ENCODE measurements at places on chromosomes 13 and 19.

- DNase-seq = no peak
Observed at GRCh38 chr19:32372726-32373517, 27.5 kb downstream of the ZNF507 start.

- DNase-seq = no peak
Observed at GRCh38 chr19:57004418-57004817, 115.4 kb upstream of the USP29 start.

DNA sequence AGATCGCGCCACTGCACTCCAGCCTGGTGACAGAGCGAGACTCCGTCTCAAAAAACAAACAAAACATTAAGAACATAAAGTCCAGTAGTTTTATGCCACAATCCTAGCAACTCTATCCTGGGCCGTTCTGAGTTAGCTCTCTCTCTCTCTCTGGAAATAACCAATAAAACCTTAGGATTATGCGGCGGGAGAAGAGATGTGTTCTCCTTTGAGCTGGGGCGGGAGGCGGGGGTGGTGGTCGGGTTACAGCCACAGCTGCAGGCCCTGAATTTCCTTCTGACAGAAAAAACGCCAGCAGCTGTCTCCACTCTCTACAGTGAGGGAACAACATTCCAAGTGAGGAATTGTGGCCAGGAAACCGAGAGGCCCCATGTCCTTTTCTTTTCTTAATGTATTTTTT is 9.1 kb upstream of the PNMA8A start:
- DNase-seq = peak; percentile 90

DNA sequence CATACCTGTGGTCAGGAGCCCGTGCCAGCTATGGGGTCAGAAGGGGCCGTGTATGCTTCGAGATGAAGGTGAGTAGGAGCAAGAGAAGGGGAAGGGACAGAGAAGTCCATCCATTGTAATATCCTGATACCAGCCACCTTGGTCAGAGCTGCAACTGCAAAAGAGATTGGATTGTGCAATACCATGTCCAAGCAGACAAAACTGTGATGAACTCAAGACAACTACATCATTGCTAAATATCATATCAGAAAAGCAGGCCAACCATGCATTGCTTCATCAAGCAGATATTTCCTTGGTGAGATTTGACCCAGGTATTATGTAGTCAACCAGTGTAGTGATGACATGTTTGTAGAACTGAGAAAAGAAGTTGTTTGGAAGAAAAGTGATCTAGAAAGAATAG is 12.1 kb downstream of the HNRNPUL1 start:
- no peak for DNase-seq

- DNase-seq = no peak
Observed at GRCh38 chr19:40366697-40367561, 18.4 kb downstream of the PLD3 start.

DNA sequence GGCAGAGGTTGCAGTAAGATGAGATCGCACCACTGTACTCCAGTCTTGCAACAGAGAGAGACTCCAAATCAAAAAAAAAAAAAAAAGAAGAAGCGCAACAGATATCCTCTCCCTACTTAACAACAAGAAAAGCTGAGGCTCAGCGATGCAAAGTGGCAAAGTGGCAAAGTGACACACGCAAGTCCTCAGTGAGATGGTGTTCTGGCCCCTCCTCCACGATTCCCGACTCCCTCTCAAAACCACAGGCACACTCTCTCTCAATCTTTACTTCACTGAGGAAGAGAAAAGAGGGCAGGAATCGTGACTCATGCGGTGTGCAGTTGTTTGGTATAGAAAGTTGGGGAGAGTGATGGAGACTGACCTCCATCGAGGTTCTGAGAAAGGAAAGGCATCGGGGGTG is 12.6 kb downstream of the FFAR2 start:
- no peak for DNase-seq

DNA sequence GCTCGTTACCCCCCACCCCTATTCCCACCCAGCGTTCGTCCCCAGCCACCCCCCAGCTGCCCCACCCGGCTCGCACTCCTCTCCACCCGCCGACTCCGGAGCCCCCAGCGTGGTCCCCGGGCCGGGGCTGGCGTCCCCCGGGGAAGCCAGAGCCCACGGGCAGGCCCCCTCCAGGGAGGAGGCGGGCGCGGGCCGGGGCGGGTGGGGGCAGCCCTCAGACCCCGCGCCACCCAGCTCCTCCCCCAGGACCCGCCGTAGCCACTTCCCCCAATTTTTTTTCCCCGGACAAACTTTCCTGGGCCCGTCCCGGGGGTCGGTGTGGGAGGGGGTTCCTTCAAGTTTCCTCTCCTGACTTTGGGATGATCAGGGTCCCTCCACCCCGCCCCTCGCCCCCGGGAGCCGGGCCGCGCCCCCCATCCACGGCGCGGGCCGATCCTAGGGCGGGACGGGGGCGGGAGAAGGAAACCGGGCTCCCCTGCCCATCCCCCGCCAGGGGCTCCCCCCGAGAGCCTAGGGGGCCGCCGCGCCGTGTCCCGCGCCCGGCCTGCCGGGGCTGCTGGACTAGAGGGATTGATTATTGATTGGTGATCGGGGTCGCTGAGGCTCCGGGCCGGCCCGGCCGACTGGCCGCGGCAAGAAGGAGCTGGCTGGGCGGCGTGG is 927 bp upstream of the TSHZ3 start:
- DNase-seq = no peak

- no peak for DNase-seq
Observed at GRCh38 chr19:51196181-51196580, 28.7 kb upstream of the CD33 start.

GRCh38 chr19:43450545-43450997 is 14.8 kb downstream of the LYPD3 start:
- no peak for DNase-seq

DNA sequence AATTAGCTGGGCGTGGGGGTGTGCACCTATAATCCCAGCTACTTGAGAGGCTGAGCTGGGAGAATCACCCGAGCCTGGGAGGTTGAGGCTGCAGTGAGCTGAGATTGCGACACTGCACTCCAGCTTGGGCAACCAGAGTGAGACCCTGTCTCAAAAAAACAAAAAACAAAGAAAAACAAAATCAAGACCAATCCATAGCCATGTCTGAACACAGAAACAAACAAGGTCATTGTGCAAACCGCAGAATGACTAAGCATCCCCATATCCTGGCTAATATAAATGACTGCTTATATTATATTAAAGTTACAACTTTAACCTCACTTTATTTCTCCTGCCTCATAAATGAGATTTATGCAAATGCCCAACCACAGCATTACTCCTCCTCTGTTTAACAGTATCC is 2.3 kb upstream of the LYPD3 start:
- no peak for DNase-seq

DNA sequence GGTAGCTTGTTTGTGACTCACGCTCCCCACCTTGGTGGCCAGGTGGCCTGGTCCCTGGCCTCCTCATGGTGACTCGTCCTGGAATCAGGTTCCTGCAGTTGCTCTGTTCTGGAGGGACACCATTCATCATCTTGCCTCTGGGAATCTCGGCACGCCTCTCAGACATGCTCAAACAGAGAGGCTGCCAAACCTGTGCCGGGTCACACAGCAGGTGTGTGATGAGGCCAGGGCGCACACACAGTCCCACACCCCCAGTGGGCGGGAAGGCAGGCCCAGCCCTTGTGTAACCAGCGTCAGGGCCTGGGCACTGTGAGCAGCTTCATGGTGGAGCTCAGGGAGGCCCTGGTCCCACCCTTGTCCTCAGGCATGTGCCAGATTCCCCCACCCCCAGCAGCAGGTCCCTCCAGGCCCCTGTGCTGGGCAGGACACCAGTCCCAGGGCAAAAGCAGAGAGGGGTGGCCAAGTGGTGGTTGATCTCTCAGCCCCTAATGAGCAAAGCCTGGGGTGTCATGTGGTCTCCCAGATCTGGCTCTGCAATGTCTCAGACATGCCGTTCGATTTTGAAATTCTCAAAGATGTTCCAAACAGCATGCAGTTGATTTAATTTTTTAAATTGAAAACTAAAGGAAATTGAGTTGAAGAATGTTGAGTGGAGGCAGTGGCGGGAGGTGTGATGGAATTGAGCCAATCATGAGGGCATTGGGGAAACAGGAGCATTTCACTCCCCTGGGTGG is 12.1 kb downstream of the CEBPA start:
- no peak for DNase-seq

DNA sequence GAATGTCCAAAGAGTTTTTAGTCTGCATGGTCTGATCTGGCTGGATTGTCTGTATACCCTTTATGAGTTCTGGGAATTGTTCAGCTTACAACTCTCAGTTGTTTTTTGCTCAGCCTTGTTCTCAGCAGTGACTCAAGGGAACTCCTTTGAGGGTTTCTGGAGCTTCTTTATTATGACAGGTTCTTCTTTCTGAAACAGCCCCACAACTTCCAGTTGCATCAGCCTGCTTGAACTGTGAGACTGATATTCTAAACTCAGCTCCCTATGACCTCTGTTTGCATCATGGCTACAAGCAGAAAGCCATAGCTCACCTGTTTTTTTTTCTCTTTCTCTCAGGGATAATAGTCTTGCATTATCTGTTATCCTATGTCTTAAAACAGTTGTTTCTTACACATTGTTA is 85.0 kb downstream of the TDRD3 start:
- DNase-seq = no peak

Measured in NCI-H2171 treated with DMSO at 0.1 percent for 48 hours (cell line).